Stimulated activated CD4-positive, alpha-beta T cell treated with anti-CD3 and anti-CD28 coated beads, Interleukin-12 subunit alpha, Interleukin-12 subunit beta, amount 100 ng/mL, for 24 hours (primary cell): ENCODE measurements at places on chromosomes 3 and 15.

GRCh38 chr3:95333826-95334225, 1271.0 kb downstream of the NSUN3 start:
- DNase-seq = no peak

DNA sequence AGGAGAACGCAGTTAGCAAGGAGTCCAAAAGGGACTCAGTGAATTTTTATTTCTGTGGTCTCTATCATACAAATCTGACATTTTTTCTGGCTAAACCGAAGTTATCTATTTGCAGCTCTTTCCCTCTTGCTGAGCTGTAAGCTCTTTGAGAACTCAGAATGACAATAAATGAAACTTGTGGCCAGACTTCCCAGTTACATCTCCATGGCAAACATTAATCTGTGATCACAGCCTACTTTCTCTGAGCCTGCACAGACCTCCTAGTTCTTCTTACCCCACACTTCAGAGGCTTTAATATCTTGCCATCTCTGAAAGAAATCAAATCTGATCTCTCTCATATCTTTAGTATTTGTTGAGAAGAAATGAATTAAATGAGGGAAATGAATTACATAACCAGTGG, 58.0 kb downstream of the PLD1 start:
- DNase-seq = no peak

GRCh38 chr3:77590191-77590590, 550.3 kb downstream of the ROBO2 start:
- DNase-seq = no peak

- DNase-seq = no peak
Observed at GRCh38 chr15:63369781-63370180, 11.9 kb downstream of the CA12 start.

DNA sequence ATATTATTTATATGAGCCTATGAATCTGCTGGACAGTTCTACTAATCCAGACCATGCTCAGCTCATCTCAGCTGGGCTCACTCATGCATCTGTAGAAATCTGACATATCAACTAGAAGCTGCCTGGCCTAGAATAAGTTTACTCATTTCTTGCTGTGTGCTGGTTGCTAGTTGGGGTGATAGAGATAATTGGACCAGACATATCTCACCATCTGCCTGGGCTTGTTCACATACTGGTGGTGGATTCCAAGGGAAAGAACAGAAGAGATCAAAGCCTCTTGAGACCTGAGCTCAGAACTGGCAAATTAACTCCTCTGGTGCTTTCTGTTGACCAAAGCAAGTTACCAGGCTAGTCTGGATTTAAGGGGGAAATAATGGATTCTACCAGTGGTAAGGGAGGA, 109.1 kb downstream of the NSUN3 start:
- DNase-seq = no peak

DNA sequence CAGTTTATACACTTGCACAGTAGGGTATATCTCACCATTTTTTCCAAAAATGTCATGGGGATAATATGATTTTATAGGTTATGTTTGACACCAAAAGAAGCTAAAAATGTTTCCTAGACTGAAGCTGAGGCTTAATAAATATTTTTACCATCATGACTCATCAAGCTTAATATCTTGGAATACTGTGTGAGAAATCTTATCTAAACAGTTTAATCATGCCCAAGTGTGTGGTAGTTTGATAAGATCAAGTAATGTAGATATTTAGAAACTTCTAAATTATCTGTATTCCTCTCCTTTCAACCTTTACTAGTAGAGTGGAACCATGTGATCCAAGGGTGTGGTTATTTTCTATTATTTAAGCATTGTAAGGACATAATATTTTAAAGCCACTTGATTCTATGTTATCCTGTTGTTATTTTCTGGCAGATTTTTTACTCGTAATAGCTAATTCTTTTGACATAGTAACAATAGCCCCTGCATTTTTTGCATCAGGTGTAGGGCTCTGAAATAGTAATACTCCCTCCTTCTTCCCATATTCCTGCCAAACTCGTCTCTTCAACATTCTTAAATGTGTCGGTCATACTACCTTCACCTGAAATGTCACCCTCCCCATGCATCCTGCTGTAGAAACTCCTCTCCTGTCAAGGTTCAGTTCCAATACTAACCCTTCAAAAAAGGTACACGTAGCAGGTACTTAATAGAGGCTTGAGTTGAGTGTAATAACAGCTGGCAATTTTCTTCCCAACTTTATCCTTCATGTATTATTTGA, 729.6 kb downstream of the NLGN1 start:
- DNase-seq = no peak

DNA sequence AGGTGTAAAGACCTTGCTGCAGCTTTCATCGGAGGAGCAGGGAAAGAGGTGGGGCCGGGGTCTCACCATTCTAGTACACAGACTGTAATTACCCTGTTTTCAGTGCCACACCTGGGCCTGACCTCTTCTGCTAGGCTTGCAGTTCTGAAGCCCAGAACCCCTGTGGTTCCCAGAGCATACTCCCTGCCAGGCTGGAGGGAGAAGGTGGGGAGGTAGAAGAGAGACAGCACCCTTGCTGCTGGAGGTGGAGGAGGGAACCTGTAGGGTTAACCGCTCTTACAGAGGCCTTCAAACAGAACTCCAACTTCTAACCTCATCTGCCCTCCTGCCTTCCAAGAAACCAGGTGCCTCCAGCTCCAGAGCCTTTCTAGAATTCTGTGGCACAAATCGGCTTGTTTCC, 27.0 kb downstream of the PCOLCE2 start:
- no peak for DNase-seq

- no peak for DNase-seq
Observed at GRCh38 chr3:31503456-31503855, 29.3 kb upstream of the STT3B start.

DNA sequence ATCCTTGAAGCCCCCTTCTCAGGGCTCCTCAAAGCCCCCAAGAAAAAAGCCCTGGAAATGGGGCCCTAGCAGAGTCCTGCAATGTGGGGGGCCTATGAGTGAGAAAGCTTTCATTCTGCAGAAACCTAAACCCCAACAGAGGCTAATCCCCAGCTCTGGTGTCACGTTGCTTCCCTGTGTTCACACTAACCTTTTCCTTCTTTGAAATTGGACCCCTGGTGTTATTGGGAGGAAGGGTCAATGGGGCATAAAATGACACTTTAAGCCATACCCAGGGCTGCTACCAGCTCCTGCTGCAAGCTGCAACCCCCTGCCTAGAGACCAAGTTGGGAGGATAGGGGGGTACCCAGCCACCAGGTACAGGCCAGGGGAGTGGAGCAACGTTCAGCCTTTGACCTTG, 2.1 kb downstream of the CYP1A2 start:
- no peak for DNase-seq

GRCh38 chr15:57321485-57321884, 54.8 kb upstream of the CGNL1 start:
- DNase-seq = no peak

DNA sequence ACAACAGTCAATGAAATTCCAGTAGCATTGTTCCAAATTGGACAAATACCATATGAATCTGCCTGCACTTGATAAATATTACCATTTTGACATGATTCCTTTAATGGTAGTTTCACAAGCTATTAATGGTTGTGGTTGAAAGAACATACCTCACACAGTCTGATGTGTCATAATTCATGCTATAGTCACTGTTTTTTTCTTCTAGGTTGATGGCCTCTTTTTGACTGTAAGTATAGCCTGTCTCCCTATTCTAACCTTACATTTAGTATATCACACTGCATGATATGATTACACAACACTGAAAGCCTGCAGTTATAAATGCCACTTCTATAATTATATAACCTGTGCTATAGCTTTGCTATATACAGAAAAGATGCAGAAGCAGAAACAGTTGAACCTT, 834.1 kb downstream of the NSUN3 start:
- DNase-seq = no peak

DNA sequence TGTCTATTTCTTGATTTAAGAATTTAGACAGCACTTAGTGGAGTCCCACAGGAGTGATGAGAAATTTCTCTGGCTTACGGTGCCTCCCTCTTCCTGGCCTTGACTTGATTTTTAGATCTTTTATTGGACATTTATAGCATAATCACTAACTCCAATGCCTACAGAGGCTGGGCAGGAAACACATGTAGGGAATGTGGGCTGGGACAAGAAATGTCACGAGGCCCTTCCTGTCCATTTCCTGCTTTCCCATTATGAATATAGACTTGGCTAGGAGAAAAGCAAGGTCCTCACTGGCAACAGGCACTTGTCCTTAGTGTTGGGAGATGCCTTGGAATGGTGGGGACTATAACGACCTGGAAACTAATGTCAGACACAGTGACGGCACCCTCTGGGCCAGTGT, 100.3 kb downstream of the MYLK start:
- no peak for DNase-seq

- DNase-seq = no peak
Observed at GRCh38 chr3:69959581-69959980, 40.0 kb upstream of the SAMMSON start.

- no peak for DNase-seq
Observed at GRCh38 chr15:80456517-80457492, 52.6 kb downstream of the ARNT2 start.

GRCh38 chr15:68408971-68409370, 23.0 kb downstream of the ITGA11 start:
- no peak for DNase-seq

DNA sequence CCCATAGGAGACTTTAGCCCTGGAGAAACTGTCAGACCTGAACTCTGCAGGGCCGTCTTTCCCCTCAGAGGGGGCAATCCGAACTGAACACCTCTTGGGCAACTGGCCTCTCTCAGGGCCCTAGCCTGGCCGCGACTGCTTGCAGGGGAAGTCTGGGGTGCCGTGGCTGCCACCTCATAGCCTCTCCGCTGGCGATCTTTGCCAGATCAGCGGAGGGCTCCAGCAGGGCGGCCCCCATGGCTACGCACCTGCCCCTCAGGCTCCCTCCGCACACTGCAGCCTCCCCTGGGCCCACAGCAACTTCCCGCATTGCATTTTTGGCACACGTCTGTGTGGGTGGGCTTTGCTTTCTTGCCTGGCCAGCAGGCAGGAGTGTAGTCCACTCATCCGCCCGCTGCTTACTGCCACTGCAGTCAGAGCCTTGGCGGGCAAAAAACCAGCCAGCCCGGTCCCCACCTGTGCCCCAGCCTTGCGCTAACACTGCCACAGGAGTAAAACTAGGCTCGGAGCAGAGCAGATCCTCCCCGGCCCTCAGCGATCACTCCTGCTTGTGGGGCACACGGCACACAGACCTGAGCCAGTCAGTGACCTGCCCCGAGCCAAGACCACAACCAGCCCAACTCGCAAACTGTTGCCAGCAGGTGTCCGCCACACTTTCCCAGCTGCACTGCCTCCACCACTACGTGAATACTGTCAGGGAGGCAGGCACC, 266.8 kb upstream of the CBLB start:
- no peak for DNase-seq

DNA sequence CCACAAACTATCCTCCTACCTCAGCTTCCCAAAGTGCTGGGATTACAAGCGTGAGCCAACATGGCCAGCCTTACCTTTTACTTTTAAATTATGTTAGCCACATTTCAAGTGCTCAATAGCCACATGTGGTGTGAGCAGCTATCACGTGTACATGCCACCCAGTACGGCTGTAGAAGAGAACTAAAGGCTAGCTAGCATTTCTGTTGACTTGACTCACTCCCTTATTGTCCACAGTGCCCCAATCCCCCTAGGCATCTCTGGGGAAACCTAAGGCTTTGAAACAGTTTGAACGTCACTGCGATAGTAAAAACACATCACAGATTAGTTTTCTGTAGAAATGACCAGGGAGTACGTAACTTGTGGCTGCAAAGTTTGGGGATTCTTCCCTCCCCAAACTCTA, 12.0 kb downstream of the C15orf40 start:
- no peak for DNase-seq

- no peak for DNase-seq
Observed at GRCh38 chr15:73796331-73796831, 43.2 kb upstream of the INSYN1 start.

- DNase-seq = no peak
Observed at GRCh38 chr3:64505419-64505818, 182.4 kb downstream of the ADAMTS9 start.

- no peak for DNase-seq
Observed at GRCh38 chr3:46193436-46193835, 14.7 kb downstream of the CCR1 start.

GRCh38 chr3:53238886-53239285, 16.9 kb downstream of the TKT start:
- DNase-seq = no peak

DNA sequence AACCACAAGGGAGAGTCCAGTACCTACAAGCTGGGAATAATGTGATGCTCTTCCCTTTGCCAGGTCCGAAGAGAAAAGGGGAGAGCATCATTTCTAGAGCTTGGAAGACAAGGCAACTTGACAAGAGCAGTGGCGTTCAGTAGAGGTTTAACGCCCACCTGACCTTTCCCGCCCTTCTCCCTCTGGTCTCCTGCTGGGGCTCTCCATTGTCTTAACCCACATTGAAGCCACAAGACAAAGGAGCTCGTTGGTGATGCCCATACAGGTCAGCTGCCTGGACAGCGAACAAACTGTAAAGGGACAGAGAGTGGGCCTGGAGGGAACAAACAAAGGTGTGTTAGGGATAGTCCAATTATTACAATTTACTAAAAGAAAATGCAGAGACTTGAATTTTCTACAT, 13.1 kb upstream of the DUT start:
- DNase-seq = no peak

GRCh38 chr3:22933841-22934116, 269.3 kb upstream of the UBE2E2 start:
- DNase-seq = no peak

DNA sequence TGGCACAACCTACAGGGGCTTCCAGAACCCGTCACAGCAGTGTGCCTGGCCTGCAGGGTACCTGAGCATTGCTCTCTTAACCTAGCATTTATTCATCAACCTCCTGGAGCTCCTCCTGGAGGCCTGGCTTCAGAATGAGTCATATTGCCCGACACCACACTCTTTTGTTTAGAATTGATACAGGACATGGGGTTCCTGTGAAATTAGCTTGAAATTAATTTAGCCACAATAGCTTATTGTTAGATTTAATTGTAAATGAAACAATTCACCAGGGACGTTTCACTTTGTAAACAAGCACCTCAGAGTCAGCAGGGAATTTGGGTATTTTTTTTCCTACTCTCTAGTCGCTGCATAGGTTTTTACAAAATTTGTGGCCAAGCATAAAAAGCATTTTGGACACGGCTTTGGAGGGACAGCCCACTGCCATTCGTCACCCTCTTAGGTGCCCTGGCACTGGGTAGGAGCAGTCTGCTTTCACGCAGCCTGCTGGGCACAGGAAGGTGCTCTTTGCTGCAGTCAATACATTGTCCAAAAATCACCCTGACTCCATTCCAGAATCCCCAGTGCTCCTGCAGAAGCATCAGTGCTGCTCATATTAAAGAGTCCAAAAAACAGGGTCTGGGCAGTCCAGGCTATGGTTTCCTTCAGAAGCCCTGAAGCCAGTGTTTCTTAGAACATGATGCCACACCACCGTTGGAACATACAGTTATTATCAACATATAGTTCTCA, 60.8 kb upstream of the MEF2A start:
- no peak for DNase-seq

GRCh38 chr15:67013696-67014095, 51.7 kb upstream of the SMAD3 start:
- no peak for DNase-seq

GRCh38 chr15:94125156-94125555, 106.2 kb upstream of the MCTP2 start:
- no peak for DNase-seq

- no peak for DNase-seq
Observed at GRCh38 chr3:48966876-48967361, 23.1 kb upstream of the P4HTM start.

- no peak for DNase-seq
Observed at GRCh38 chr15:61175024-61175423, 54.1 kb downstream of the RORA start.

GRCh38 chr3:81741216-81741615, 20.2 kb downstream of the GBE1 start:
- DNase-seq = no peak
